ENCODE measurements at places on chromosomes 5 and 9. TPM values are rescaled to one million over a fixed set of nuclear protein-coding genes. Genes with fewer than 3 reads are reported as not detected.

Gene FLT4
- not detected for total RNA-seq

Gene PKD2L2
- total RNA-seq, result not detected

Gene GLRA1
- total RNA-seq, result not detected

GRCh38 chr9:90169490-90169889, 473.1 kb downstream of the DIRAS2 start:
- DNase-seq, result no peak

DNA sequence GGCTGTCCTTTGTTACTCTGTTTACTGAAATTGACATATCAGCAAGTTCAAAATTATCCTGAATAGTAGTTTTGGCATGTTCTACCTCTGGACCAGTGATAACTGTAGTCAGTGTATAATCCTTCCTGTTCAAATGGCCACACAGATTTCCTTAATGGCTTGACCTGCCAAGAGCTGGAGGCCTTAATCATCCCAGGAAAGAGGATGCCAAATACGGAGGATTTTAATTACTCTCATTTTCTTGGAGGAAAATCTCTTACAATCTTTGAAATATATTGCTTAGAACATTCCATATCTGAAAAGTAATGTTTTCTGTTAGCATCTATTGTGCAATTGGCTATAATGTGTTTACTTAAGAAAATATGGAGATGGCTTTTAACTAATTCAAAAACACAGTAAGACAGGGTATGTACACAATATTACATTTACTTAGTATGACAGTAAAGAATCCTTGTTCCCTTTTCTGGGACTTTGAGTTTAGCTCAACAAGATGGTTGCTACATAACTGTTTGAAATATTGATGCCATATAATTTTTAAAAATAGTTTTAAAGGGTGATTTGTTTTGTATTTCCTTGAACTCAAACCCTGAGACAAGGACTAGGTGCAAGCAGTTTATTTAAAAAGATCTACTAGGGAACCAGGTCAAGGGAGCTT, 68.9 kb upstream of the SELENOP start:
- DNase-seq, result no peak

DNA sequence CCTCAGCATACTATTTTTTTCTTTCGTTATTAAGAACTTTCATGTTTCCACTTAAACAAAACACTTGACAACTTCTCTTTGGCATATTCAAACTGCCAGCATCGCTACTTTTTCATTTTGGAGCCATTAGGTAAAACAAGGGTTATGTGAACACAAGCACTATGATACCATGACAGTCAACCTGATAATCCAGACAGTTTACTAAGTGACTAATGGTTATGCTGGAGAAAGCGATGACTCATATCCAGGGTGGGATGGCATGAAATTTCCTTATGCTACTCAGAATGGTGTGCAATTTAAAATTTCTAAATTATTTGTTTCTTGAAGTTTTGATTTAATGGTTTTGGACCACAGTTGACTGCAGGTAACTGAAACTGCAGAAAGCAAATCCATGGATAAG, 29.9 kb upstream of the PRSS3 start:
- DNase-seq, result no peak

- DNase-seq, result no peak
Measured at GRCh38 chr9:137069508-137070091, 757 bp downstream of the SAPCD2 start.

DNA sequence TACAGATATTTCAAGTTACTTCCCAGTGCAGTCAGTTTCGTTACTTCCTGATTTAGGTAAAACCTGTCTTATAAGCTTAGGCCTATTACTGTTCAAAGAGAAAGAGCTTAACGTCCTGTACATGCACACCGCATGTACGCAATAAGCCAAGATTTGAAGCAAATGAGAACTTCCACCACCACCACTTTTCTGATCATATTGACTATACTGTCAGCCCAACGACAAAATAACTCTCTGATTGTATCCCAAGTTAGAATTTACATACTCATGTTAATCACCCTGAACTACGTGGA, 5.1 kb downstream of the NFIB start:
- no peak for DNase-seq

- DNase-seq, result no peak
Measured at GRCh38 chr9:123475407-123475806, 119.4 kb downstream of the CRB2 start.

GRCh38 chr9:99201603-99202002, 20.1 kb downstream of the ALG2 start:
- DNase-seq, result no peak

DNA sequence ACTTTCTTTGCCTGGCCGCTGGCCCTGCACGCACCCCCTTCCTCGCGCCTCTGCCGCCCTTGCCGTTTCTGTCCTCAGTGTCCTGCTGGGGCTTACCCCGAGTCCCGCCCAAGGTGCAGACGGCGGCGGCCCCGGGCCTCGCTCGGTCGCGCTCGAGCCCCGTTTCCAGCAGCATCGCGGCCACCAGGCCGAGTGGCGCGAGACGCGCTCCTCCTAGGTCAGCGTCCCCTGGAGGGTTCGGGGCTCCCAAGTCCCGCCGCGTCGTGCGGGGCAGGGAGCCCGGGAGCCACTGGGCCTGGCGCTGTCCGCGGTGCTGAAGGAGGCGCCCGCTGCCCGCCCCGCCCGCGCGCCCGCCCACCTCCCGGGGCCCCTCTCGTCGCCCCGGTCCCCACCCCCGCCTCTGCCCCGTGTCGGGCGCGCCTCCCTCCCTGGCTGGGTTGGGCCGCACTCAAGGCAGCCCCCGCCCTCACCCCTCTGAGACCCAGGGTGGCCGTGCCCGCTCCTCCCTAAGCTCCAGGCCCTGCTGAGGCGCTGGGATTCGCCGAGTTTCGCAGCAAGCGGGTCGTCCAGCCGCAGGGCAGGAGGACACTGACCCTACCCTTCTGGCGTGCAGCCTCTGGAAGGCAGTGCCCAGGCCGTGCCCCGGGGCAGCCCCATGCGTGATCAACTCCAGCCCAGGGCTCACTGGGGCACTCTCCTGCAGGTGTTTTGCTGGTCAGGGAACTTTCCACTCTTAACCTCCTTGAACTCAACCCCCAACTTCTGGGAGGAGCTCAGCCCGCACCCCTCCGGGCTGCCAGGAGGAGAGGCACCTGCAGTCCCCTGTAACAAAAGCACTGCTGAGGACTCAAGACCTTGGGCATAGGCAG, at the start of gene LHX3:
Gene LHX3, minus strand, starts transcription at position 291 of the 869 bp plus-strand sequence. Its CDS starts 116 bp downstream, at position 175.
- DNase-seq, result peak; percentile 15

DNA sequence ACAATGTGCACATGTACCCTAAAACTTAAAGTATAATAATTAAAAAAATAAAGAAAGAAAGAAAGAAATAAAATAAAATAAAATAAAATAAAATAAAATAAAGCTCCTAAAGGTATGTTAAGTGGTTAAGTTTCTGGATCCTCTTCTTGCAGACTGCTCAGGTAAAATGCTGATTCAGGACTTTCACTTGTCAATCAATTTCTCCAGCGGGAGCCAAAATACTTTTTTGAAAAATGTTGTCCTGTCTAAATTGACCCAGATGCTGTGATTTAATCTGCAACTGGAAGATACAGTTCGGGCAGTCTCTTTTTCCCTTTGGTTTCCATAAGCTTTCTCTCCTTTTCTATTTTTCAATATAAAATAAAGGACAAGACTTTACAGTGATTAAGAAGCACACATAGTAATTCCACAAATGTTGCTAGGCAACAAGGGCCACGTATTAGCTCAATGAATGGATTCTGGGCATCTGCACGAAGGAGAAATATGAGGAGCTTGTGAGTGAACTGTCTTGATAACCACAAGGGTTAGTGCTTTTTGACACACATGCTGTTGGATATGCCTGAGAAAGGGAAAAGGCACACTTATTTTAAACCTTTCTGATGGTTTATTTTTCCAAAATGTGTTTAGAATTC, 38.6 kb downstream of the HTR4 start:
- no peak for DNase-seq

DNA sequence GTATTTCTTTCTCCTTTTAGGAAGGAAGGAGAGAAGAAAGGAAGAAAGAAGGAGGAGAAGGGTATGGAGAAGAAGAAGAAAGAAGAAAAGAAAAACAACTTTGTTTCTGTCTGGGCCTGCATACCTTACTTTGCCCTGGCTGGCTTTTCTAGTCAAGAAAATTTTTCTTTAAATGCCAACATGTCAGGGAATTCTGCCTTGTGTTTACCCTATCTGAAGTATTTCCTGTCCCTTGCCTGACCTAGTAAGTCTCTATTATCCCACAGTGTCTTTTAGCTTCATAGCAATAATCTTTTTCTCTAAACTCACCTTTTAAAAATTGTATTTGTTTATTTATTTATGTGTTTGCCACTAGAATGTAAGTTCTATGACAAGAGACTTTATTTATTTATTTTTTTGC, 1864.1 kb downstream of the EFNA5 start:
- no peak for DNase-seq

DNA sequence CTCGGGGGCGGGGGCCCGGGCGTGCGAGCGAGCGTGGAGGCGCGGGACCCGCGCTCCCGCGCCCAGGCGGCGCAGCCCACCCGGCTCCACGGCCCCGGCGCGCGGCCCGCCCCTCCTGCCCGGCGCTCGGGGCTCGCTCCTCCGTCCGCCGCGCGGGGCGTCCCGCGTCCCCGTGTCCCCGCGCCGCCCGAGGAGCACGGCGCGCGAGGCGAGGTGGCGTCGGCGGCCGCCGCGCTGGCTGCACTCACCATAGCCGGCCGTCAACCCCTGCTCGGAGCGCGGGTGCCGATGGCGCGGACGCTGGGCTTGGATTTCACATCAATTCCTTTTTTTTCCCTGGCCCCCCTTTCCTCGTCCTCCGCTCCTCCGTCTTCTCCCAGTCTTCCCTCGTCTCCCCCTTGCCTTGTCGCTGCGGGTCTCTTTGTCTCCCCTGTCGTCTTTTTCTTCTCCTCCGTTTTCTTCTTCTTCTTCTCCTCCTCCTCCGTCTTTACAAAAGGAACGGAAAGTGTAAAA, 494 bp downstream of the PTCH1 start:
- DNase-seq, result no peak

DNA sequence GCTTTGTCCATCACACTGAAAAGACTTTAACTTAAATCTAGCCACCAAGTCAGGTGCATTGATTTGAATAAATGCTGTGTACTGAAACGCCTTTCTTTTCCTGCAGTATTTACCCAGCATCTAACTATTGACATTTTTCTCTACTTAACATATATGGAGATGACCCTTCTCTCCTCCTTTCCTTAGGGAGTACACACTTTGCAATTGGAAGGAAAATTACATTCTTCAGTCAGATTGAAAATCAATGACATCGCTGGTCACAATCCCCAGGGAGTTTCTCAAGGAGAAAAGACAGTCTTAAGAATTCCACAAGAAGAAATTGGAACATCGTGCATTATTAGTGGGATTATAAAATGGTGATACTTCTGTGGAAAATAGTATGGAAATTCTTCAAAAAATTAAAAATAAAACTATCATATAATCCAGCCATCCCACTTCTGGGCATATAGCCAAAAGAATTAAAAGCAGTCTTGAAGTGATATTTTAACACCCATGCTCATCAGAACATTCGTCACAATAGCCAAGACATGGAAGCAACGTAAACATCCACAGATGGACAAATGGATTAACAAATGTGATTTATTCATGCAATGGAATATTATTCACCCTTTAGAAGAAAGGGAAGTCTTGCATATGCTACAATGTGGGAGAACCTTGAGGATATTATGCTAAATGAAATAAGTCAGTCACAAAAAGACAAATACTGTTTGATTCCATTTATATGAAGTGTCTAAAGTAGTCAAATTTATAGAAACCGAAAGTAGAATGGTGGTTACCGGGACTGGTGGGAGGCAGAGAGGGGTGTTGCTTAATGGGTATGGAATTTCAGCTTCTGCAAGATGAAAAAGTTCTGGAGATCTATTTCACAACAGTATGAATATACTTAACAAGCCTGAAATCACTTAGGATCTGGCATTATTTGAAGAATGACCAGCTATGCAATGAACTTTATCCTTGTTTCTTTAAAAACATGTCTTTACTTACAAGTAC, 14.3 kb upstream of the FREM1 start:
- no peak for DNase-seq

GRCh38 chr5:59249160-59249559, 644.4 kb downstream of the PDE4D start:
- no peak for DNase-seq

DNA sequence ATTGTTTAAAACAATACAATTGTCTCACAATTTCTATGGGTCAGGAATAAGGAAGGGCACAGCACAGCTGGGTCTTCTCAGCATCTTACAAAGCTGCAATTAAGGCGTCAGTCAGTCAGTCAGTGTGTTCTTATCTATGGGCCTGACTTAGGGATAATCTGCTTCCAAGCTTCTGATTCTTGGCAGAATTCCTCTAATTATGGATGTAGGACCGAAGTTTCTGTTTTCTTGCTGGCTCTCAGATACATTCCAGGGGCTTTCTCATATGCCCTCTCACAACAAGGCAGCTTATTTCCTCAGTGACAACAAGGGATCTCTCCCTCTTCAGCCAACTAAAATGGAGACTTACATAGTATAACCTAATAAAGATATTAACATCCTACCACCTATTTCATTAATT, 1925.3 kb upstream of the ACO1 start:
- no peak for DNase-seq

DNA sequence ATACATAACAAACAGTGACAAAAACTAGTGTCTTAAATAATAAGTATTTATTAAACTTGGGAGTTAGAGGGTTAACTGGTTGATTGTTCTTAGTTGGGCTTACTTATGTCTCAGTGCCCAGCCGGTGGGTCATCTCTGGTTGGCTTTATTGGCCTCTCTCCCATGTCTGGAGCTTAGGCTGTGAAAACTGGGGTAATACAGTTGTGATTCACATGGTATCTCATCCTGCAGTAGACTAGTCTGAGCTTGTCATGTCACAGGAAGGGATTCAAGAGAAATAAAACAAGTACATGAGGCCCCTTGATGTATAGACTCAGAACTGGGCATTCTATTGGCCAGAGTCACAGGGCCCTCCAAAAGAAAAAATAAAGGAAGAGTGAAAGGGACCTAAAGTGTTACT, 466.4 kb upstream of the SMC2 start:
- DNase-seq, result no peak

- DNase-seq, result no peak
Measured at GRCh38 chr9:133707763-133708245, 30.3 kb downstream of the SARDH start.

DNA sequence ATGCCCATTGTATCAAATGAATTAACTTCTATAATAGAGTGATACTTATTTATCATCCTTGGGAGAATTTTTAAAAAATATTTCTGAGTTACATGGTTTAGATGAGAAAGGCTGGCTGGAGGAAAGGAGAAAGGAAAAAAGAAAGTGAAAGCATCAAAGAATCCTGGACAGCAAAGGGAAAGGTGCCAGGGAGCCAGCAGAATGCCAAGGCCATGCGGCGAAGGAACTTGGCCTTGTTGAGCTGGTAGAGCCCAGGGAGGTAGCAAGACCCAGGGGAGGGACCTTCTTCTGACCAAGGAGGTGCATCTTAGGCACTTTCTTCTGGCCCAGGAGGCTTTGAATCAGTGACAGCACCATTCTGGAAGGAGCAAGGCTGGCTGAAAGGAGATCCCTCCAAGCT, 240.5 kb downstream of the ENC1 start:
- DNase-seq, result no peak
